ENCODE measurements at places on chromosomes 3 and 15. TPM values are rescaled to one million over a fixed set of nuclear protein-coding genes. Genes with fewer than 3 reads are reported as not detected.

The TJP1 gene
- total RNA-seq = 159 TPM

The SLC24A5 gene
- not detected for total RNA-seq

The DOCK3 gene
- 15.2 TPM for total RNA-seq

The MEX3B gene
- not detected for total RNA-seq

The GTPBP8 gene
- total RNA-seq = 34.3 TPM

DNA sequence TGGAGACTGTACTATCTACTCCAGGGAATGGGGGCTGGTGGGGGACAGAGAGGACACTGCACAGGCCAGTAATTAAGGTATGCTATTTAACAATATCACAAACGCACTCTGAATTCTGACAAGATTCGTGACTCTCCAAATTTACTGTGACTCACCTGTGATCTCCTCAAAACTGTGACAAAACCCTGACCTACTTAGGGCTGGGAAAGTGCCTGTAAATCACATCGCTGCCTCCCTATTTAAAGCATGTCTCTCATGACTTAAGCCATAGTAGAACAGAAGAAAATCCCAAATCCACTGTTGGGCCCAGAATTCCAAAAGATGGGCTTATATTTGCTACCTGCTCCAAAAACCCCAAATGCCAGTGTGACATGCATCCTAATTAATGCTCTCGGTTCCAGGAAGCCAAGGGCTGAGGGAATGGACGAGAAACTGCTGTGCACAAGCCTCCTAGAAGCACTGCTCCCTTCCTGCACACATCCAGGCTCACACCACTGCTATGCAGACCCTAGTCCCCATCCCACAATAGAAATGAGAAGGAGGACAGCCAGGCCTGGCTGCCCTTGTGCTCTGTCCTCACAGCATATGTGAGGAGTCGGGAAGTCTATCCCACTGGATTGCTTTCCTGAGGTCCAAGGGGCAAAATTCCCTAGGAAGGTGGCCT is 187.7 kb upstream of the CHRNA7 start:
- peaks cover 6% of the 10 kb centered on the region for H3K27me3 ChIP-seq
- DNase-seq = no peak
- no peaks in the 10 kb centered on the region for H3K36me3 ChIP-seq
- H3K27ac ChIP-seq = no peak overlapping the region

GRCh38 chr15:85314146-85314545 is 66.3 kb upstream of the AKAP13 start:
- DNase-seq = no peak
- no peaks in the 10 kb centered on the region for H3K27me3 ChIP-seq
- H3K27ac ChIP-seq = no peak overlapping the region
- no peak overlapping the region for H3K4me3 ChIP-seq

The PARP3 gene
- 24.4 TPM for total RNA-seq

DNA sequence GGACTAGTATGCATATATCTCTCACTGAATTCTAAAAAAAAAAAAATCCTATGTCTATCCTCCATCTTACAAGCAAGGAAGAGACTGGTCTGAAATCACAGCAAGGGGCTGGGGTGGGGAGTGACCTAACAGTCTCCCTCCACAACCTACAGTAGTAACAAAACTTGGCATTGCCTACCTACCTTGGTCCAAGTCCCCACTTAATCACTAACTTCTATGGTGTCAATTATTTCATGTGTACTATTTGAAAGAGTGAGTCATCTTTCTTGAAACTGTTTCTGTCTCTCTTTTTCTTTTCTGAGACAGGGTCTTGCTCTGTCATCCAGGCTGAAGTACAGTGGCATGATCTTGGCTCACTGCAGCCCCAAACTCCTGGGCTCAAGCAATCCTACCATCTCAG is 36.8 kb downstream of the CHAC1 start:
- no peak overlapping the region for H3K4me3 ChIP-seq
- no peaks in the 10 kb centered on the region for H3K27me3 ChIP-seq
- H3K4me1 ChIP-seq = no peaks in the 10 kb centered on the region
- no peak for DNase-seq
- H3K36me3 ChIP-seq = peaks cover 3% of the 10 kb centered on the region

- peaks cover 10% of the 10 kb centered on the region for H3K36me3 ChIP-seq
- no peaks in the 10 kb centered on the region for H3K27me3 ChIP-seq
- no peak for DNase-seq
- no peak overlapping the region for H3K4me3 ChIP-seq
- H3K27ac ChIP-seq = no peak overlapping the region
- no peaks in the 10 kb centered on the region for H3K4me1 ChIP-seq
These were observed 99.2 kb downstream of the SLMAP start for GRCh38 chr3:57855281-57855680.

DNA sequence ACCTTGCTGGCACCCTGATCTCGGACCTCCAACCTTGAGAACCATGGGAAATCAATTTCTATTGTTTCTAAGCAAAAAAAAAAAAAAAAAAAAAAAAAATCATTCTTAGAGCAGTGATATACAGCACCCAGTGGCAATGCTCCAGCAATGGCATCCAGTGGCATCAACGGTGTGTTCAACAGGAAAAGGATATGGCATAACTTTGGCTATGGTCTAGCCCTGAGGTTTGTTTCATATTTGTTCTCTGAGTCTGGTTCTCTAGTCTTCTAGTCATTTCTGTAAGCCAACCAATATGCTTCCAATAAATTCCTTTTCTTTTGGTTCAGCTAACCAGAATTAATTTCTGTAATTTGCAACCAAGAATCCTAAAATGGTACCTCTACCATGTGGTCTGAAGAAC is 19.2 kb downstream of the DENND4A start:
- no peak overlapping the region for H3K4me3 ChIP-seq
- H3K36me3 ChIP-seq = no peaks in the 10 kb centered on the region
- no peak for DNase-seq
- H3K27ac ChIP-seq = no peak overlapping the region
- no peaks in the 10 kb centered on the region for H3K4me1 ChIP-seq

The ANKRD63 gene
- total RNA-seq = not detected

GRCh38 chr3:189800436-189800835 is 169.2 kb downstream of the TP63 start:
- H3K27ac ChIP-seq = no peak overlapping the region
- H3K4me3 ChIP-seq = no peak overlapping the region
- no peaks in the 10 kb centered on the region for H3K36me3 ChIP-seq
- no peaks in the 10 kb centered on the region for H3K27me3 ChIP-seq

GRCh38 chr15:101454365-101454764 is 35.1 kb downstream of the PCSK6 start:
- no peaks in the 10 kb centered on the region for H3K27me3 ChIP-seq
- H3K4me1 ChIP-seq = no peaks in the 10 kb centered on the region
- no peak for DNase-seq
- H3K36me3 ChIP-seq = no peaks in the 10 kb centered on the region
- H3K27ac ChIP-seq = no peak overlapping the region

The IGF1R gene
- 78.9 TPM for total RNA-seq

DNA sequence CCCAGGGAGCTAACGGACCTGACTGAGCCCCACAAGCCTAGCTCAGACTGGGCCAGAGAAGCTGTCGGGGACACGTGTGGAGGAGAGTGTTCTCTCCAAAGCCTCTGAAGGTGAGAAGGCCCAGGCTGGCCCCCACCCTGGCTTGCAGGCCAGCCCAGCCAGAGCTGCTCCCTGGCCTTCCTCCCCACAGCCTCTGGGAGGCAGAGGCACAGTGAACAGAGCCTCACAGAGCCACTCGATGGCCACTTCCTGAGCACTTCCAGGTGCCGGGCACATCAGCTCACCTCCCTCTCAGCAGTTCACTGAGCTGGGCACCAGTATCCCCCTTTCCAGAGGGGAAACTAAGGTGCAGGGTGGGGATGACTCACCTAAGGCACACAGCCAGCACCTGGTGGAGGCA is 109.4 kb upstream of the LINGO1 start:
- no peaks in the 10 kb centered on the region for H3K4me1 ChIP-seq
- no peak for DNase-seq
- no peaks in the 10 kb centered on the region for H3K36me3 ChIP-seq
- H3K27ac ChIP-seq = no peak overlapping the region
- H3K4me3 ChIP-seq = no peak overlapping the region
- H3K27me3 ChIP-seq = peaks cover 94% of the 10 kb centered on the region

DNA sequence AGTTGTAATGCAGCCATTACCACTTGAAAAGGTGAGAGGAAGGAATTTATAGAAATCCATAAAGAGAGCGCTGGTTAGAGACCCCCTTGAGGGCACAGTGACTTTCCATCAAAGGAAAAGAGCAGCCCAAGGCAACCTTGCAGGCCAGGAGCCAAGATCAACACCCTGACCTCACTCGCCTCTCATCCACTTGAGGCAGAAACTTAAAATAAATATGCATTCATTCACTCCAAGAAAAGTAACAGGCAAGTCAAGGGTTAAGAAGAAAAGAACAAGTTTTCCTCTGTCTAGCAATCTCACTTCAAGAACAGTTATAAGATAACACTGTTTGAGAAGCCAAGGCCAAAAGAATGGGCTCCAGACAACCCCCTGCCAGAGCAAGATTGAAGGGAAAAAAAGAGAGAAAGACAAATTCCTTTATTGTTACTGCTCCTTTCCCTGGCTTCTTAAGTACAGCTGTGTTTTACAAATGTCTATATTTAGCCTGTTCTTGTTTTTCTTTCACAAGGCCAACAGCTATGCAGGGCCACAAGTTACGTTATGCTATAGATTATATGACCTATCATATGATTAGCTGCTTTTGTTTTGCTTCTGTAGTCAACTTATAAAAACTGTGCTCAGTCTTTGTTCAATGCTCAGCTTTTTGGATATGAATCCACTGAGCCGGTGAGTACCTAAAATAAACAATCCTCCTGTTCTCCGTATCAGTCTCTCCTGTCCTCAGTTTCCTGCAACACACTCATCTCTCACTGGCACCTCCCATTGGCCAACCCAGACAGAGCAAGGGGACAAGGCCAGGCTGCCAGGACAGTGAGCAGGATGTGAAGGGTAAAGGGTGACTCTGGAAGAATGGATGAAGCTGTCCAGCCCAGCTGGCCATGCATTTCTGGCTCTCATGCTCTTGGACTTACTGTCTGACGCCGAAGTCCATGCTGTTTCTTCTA is 15.8 kb upstream of the SSUH2 start:
- peaks cover 34% of the 10 kb centered on the region for H3K4me1 ChIP-seq
- no peaks in the 10 kb centered on the region for H3K36me3 ChIP-seq
- H3K27me3 ChIP-seq = no peaks in the 10 kb centered on the region
- H3K4me3 ChIP-seq = no peak overlapping the region
- no peak for DNase-seq
- H3K27ac ChIP-seq = no peak overlapping the region

DNA sequence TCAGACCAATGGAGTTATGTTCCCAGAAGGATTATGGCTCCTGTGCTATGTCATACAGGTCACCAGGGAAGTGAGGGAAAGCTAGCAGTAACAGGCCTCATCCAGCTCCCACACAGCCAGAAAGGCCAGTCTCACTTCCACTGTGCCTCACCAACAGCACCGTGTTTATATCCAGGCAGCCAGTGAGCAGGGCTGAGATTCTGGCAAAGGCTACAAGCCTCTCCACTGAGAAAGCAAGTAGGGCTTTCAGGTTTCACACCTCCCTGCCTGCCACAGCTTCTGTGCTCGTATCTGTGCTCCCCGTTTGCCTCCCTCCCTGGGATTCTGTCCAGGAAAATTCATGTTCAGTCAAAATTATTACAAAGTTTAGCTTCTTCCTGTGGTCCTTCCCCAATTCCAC is 14.9 kb upstream of the CFAP20DC start:
- no peak for DNase-seq
- no peak overlapping the region for H3K4me3 ChIP-seq
- H3K27me3 ChIP-seq = no peaks in the 10 kb centered on the region
- H3K36me3 ChIP-seq = no peaks in the 10 kb centered on the region
- H3K4me1 ChIP-seq = no peaks in the 10 kb centered on the region

The C3orf85 gene
- not detected for total RNA-seq

The GPR15 gene
- total RNA-seq = not detected

- H3K4me1 ChIP-seq = peaks cover 43% of the 10 kb centered on the region
- peak; percentile 75 for DNase-seq
- H3K27me3 ChIP-seq = no peaks in the 10 kb centered on the region
- peak overlapping the region; percentile 96 for H3K4me3 ChIP-seq
- H3K36me3 ChIP-seq = peaks cover 33% of the 10 kb centered on the region
These were observed 30.4 kb upstream of the ALDH1A3 start for GRCh38 chr15:100849021-100849854.

The FHIT gene
- total RNA-seq = 7.6 TPM

DNA sequence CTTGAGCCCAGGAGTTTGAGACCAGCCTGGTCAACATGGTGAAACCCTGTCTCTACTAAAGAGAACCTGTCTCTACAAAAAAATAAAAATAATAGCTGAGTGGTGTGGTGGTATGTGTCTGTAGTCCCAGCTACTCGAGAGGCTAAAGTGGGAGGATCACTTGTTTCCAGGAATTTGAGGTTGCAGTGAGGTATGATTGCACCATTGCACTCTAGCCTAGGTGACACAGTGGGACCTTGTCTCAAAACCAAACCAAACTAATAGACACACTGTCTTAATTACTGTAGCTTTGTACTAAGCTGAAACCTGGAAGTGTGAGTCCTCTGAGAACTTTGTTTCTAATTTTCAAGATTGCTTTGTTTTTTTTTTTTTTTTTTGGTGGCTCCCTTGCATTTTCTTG is 30.4 kb downstream of the MGA start:
- H3K4me1 ChIP-seq = no peaks in the 10 kb centered on the region
- H3K4me3 ChIP-seq = no peak overlapping the region
- no peaks in the 10 kb centered on the region for H3K27me3 ChIP-seq
- H3K36me3 ChIP-seq = peaks cover 4% of the 10 kb centered on the region

DNA sequence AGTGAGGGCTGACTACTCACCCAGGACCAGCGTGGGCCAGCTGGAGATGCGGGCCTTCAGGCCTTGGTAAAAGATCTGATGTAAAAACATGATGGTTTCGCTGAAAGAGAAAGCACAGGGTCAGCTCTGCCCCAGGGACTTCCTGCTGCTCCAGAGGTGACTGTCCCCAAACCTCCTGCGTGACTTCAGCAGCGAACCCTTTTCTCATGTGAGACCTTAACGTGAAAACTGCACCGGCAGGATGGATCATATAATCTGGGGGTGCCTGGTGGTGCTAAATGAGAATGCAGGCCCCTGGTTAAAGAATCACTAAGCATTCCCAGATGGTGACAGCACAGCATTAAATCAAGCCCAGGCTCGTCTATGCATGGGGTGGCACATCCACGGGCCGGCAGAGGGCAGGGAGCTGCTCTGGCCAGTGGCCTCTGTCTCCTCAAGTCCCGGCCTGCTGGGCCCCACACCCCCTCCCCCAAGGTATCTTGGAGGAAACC is 55.4 kb downstream of the RASGRF1 start:
- H3K4me3 ChIP-seq = no peak overlapping the region
- H3K4me1 ChIP-seq = no peaks in the 10 kb centered on the region
- no peak for DNase-seq
- no peaks in the 10 kb centered on the region for H3K27me3 ChIP-seq
